Stimulated activated CD8-positive, alpha-beta memory T cell treated with anti-CD3 and anti-CD28 coated beads, Interleukin-7, amount 100 ng/mL, for 48 hours (primary cell): ENCODE measurements at places on chromosomes 13 and 19.

- no peak for DNase-seq
Measured at GRCh38 chr19:7226739-7227138, 67.5 kb downstream of the INSR start.

DNA sequence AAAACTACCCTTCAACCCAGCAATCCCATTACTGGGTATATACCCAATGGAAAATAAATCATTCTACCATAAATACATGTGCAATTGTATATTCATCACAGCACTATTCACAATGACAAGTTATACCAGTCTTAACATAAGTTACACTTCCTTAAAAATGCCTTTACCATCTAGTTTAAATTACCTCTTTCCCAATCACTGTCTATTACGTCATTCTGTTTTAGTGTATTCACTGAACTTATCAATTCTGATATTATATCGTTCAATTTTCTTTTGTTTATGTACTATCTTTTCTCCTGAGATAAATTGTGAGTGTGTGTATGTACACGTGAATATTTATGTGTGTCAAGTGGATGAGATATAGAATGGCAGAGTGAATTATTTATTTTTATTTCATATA lies 1416.8 kb downstream of the OLFM4 start:
- DNase-seq: no peak

GRCh38 chr19:2475018-2475701 lies 767 bp upstream of the GADD45B start:
- no peak for DNase-seq

DNA sequence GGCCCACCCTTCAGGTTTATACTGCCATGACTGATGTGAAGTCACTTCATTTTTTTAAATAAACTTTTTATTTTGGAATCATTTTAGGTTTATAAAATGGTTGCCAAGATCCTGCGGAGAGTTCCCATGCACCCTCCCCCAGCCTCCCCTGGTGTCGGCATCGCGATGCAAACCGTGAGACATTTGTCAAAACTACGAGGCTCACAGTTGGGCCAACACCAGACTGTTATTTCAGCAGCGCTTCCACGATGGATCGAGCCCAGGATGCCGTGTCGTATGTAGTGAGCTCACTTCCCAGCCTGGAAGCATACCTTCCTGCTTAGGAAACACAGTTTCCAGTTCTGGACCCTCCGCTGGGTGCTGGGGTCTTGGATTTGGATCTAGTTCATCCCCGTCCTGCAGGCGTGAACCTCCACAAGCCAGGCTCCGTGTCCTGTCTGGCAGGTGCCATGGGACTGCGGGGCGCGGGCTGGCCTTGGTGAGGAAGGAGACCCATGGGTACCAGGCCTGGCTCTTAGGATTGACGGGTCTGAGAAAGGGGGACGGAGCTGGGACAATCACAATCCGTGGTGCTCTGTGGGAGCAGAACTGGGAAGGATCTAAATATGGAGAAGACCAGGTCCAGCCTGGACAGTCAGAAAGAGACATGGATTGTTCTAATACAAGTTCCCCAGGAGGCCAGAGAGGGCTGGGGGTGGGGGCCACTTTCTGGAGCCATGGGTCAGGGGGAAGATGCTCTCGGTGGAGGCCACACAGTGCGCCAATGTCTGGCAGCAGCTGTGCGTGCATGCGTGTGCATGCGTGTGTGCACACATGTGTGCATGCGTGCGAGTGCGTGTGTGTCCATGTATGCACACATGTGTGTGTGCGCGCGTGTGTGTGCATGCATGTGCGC lies 2.4 kb upstream of the SBK2 start:
- DNase-seq: no peak

DNA sequence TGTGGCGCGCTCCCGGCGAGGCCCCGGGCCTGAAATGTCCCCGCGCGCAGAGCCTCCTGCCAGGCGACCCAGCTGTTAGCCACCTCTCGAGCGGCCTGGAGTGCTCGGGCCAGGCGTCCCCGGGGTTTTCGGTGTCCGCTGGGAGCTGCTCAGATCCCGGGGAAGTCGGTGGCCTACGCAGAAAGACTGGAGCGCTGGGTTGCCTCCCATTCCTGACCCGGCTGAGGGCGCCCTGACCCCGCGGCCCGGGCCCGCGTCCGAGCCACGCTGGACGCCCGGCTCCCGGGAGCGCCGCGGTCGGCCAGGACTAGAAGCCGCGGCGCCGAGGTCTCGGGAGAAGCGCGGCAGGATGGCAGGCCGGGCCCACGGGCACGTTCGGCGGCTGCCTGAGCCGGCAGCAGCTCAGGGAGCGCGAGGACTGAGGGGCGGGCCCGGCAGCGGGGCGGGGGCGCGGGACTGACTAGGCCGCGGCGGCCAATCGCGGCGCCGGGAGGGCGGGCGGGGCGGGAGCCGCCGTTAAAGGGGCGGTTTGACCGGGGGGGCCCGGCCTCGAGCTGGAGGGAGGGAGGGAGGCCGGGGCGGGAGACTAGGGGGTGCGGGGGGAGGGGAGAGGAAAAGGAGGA lies 1.3 kb upstream of the ZIC2 start:
- peak; percentile 41 for DNase-seq

GRCh38 chr13:58907347-58907746 lies 1256.4 kb downstream of the DIAPH3 start:
- DNase-seq: no peak

DNA sequence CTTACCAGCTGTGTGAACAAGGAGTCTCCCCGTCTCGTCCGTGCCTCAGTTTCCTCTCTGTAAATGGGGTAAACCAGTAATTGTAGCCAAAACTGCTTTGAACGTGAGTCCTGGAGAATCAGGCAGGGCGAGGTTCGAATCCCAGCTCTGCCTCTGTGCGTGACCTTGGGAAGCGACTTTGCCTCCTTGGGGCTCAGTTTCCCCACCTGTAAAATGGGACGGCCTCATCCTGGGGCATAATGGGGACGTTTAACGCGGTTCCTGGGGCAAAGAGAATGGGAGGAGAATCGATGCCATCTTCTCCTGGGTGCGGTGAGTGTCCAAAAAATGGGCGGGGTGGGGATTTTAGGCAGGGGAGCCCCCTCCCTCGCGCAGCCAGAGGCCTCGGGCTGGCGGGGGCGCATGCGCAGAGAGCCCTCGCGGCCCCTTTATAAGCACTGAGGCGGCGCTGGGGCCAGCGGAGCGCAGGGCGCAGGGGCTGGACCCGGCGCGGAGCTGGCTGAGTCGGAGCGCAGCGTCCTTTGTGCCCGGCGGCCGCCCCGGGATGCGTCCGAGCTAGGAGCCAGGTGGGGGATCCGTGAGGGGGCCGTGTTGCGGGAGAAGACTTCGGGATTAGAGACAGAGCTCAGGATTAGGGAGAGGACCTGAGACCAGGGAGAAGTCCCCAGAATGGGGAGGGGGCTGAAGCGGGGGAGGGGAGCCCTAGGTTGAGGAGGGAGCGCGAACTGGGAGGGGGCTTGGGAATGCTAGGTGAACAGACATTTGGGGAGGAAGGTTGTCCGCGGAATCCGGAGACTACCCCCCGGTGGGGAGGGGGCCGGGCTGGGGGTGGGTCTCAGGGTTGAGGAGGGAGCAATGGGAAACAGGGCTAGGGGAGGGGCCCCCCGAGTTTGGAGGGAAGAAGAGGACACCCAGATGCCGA lies at the start of gene NCAN:
NCAN (plus strand) TSS at position 460 of the 922 bp plus-strand sequence. CDS start 4,996 bp downstream, outside the sequence.
- DNase-seq: no peak

- DNase-seq: no peak
Measured at GRCh38 chr13:87537951-87538350, 133.2 kb upstream of the SLITRK5 start.

- no peak for DNase-seq
Measured at GRCh38 chr13:38045278-38046048, 175.9 kb upstream of the TRPC4 start.

DNA sequence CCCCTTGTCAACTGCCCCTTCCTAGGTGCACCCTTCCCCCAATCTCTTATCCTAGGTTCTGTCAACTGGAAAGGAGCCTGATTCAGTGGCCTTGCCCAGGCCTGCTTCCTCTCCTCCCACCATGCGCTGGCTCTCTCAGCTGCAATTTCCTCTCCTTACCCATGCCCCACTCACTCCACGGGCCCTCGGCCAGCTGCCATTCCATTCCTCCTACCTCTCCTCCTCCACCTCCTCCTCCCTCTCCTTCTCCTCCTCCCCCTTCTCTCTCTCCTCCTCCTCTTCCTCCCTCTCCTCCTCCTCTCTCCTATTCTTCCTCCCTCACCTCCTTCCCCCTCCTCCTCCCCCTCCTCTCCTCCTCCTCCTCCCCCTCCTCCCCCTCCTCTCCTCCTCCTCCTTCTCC lies 9.6 kb upstream of the TIMM44 start:
- DNase-seq: no peak

GRCh38 chr13:63433546-63434150 lies 2018.0 kb upstream of the PCDH20 start:
- no peak for DNase-seq

GRCh38 chr19:5091018-5091683 lies 122.2 kb downstream of the KDM4B start:
- DNase-seq: no peak

DNA sequence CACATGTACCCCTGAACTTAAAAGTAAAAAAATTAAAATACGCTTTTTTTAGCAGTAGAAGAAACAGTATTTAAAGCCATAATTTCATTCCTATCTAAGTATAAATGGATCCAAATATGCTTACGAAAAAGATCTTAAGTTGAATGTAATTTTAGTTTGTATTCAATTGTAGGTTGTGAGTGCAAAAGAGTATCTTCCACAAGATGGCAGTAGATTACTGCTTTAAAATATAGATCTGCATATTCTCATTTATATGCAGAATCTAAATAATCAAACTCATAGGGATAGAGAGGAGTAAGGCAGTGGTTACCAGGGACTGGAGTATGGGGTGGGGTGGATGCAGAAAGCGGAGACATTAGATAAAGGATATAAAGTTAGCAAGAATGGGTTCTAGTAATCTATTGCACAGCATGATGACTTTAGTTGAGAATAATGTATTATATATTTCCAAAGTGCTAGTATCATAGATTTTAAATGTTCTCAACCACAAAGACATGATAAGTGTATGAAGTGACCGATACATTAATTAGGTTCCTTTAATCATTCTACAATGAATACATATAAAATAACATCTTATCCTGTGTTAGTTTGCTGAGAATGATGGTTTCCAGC lies 14.2 kb downstream of the OR7A17 start:
- no peak for DNase-seq

DNA sequence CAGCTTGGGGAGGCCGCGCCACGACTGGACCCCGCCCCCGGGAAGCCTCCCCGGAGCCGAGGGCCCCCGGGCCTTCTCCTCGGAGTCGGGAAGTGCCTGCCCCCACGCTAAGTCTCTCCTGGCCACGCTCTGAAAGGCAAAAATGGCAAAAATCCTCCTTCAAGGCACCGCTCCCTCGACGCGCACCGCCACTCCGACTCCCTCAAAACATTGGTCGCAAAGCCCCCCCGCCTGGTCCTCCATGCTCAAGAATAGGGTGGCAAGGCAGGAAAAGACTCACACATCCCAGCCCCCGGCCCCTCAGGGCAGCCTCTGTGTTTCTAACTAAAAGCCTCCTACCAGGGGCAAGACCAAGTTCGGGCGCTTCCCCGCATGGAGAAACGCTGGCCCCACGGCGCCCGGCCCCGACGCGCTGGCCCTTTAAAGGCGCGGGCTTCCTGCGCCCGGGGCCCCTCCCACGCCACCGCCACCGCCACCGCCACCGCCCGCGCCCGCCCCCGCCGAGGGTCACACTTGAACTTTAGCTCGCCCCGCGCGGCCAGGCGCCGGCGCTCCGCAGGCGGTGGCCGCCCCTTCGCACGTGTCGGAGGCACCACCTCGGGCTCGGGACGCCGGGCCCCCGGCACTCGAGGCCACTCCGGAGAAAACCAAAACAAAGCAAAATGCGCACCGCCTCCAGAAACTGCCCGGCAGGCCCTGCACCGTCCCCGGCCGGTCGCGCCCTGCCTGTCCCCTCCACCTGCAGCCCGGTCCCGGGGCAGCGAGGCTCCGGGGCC lies 1.9 kb downstream of the FOXO1 start:
- peak; percentile 63 for DNase-seq

DNA sequence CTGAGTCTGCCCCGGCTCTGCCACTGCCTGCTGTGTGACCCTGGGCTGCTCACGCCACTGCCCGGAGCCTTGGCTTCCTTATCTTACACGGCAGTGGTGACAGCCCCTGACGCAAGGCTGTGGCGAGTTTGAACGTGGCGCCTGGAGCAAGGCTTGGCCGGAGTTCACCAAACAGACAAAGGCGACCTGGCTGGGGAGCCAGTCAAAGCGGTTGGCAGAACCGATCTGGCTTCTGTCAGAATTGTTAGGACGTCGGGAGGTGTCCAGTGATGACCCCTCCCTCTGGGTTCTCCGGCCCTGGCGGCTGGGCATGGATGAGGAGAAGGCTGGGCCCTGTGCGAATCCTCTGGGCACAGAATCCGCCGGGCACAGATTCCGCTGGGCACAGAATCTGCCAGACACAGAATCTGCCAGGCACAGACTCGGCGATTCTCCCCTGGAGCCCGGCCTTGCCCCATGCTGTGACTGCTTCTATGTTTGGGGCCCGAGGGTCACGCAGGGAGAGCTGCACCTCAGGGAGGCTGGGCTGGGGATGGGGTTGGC lies 11.7 kb upstream of the TMEM255B start:
- DNase-seq: no peak

DNA sequence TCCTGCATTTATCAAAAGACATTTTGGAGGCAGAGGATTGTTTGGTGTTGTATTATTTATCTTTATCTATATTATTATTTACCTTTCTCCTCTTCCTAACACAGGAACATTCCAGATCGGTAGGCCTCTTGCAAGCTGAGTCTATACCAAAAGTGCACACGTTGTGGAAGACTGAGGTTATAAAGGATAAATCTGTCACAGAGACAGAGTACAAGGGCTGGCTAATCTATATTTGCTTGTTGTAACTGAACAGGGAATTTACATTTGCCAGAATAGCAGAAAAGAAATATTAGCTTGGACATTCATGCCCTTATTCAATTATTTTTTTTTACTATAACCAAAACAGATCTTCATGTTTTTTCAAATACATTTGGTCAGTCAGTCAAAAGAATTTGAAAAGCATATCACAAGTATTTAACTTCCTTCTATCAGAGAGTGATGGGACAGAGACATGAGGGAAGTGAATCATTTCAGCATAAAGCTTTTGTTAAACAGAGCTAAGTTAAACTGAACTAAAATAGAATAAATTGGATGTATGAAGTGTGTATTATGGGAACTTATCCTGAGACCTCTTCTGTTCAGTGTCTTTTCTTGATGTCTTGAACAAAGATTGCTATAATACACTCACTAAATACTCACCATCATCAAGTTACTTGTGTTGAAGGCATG lies 352.5 kb downstream of the DNAJC15 start:
- no peak for DNase-seq

- no peak for DNase-seq
Measured at GRCh38 chr13:31670831-31671617, 68.3 kb upstream of the RXFP2 start.

DNA sequence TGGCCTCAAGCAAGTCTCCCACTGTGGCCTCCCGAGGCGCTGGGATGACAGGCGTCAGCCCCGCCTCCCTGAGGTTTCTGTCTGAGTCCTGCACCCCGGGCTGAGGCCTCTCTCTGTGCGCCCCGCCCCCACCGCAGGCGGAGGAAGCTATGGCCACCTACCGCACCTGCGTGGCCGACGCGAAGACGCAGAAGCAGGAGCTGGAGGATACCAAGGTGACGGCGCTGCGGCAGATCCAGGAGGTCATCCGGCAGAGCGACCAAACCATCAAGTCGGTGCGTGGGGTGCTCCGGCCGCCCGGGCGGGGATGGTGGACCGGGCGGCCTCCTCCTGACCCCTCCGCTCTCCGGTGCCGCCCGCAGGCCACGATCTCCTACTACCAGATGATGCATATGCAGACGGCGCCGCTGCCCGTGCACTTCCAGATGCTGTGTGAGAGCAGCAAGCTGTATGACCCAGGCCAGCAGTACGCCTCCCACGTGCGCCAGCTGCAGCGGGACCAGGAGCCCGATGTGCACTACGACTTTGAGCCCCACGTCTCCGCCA lies 12.7 kb downstream of the ARHGAP45 start:
- peak; percentile 78 for DNase-seq
